ENCODE measurements at places on chromosomes 7 and 10.
A peak's percentile ranks its signal among the peaks of the same experiment; 100 is the strongest.

- no peaks in the 10 kb centered on the region for H3K36me3 ChIP-seq
- no peak overlapping the region for H3K27ac ChIP-seq
- H3K27me3 ChIP-seq, result no peaks in the 10 kb centered on the region
These were observed 22.3 kb downstream of the ZNF518A start for GRCh38 chr10:96152437-96152836.

DNA sequence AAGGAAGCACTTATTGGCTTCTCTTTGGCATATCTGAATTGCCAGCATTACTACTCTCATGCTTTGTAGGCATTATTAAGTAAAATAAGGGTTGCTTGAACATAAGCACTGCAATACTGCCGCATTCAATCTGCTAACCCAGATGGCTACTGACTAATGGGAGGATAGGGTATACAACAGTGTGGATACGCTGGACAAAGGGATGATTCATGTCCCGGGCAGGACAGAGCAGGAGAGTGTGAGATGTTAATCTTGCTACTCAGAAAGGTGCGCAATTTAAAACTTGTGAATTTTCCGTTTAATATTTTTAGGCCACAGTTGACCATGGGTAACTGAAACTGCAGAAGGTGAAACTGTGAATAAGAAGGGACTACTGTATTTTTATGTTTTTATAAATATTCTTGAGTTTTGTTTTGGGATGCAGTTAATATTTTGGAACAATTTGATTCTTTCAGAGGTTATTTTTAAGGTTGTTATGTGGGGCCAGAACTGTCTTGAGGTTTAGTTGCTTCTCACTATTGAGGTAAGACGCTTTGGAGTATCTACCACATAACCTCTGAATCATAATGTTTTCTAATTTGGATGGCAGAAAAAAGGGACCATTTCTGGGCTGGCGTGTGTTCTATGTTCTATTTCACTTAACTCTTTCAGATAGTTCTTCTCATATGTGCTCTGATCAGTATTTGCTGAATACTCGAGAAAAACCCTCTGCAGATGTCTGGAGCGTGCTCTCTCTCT lies 75.7 kb upstream of the SYPL1 start:
- no peak overlapping the region for H3K4me3 ChIP-seq
- no peaks in the 10 kb centered on the region for H3K4me1 ChIP-seq
- H3K27ac ChIP-seq, result no peak overlapping the region
- H3K27me3 ChIP-seq, result no peaks in the 10 kb centered on the region
- no peaks in the 10 kb centered on the region for H3K36me3 ChIP-seq

GRCh38 chr7:31336202-31337001 lies 4.1 kb downstream of the NEUROD6 start:
- no peaks in the 10 kb centered on the region for H3K4me1 ChIP-seq
- peaks cover 12% of the 10 kb centered on the region for H3K27me3 ChIP-seq
- no peak for DNase-seq
- no peaks in the 10 kb centered on the region for H3K36me3 ChIP-seq
- H3K27ac ChIP-seq, result no peak overlapping the region

DNA sequence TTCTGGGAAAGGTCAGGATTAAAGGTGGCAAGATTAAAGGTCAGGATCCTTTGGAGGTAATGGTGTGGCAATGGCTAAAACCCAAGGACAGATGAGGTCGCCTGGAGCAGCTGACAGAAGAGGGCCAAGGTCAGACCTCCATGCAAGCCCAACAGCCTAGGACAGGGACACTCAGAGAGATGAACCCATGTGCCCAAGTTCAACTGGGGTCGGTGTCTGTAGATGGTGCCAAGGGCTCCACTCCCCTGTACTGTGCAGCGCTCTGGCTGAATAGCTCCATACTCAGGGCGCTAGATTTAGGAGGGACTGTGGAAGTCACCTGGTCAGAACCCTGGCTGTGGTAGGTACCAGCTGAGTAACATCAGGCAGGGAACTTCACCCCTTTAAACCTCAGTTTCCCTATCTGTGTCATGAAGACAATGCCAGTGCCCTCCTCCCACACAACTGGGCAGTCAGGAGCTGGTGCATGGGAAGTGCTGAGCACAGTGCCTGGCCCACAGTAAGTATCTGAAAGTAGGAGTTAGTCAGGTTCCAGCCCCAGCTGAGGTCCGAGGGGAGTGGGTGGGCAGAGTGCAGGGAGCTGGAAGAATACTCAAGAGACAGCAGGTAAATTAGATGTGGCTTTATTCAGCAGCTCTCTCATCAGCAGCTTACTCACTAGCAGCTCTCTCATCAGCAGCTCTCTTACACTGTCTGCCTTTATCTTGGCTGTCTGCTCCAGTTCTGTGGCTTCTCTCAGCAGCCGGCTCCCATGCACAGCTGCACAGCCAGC lies 327.1 kb downstream of the GLRX3 start:
- H3K4me1 ChIP-seq, result no peaks in the 10 kb centered on the region
- H3K27me3 ChIP-seq, result no peaks in the 10 kb centered on the region
- no peaks in the 10 kb centered on the region for H3K36me3 ChIP-seq
- H3K4me3 ChIP-seq, result no peak overlapping the region
- H3K27ac ChIP-seq, result no peak overlapping the region
- DNase-seq, result no peak

- H3K4me3 ChIP-seq, result no peak overlapping the region
- H3K27me3 ChIP-seq, result no peaks in the 10 kb centered on the region
- peaks cover 7% of the 10 kb centered on the region for H3K4me1 ChIP-seq
- H3K27ac ChIP-seq, result peak overlapping the region; percentile 41
These were observed 44.4 kb downstream of the MCU start for GRCh38 chr10:72736176-72736827.

GRCh38 chr10:97683556-97684367 lies 3.3 kb downstream of the AVPI1 start:
- peak overlapping the region; percentile 91 for H3K27ac ChIP-seq
- peaks cover 9% of the 10 kb centered on the region for H3K4me1 ChIP-seq
- H3K4me3 ChIP-seq, result no peak overlapping the region
- H3K27me3 ChIP-seq, result no peaks in the 10 kb centered on the region

DNA sequence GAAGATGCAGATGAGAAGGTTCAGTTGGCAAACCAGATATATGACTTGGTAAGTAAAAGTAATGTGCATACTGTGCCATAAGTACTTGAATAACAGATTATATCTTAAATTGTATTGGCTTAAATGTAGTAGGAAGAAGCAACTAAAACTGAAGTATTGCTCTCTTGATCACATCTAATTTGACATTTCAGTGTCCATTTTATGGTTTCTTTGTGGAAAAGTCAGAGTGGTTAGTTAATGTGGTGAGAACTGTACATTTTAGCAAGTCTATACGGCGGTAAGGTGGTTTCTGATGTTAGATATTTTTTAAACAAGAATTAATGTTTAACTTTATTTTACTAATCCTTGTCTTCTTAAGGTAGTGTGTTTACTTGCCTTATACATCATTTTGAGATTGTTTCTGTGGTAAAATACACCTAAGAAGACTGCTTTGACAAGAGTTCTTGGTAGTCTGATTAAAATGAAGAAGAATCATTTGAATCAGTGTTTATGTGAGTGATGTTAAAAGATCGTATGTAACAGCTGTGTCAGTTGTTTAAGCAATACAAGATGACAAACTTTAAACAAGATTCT lies 5.1 kb downstream of the ING3 start:
- H3K4me1 ChIP-seq, result no peaks in the 10 kb centered on the region
- H3K27ac ChIP-seq, result no peak overlapping the region
- no peak for DNase-seq
- H3K4me3 ChIP-seq, result no peak overlapping the region
- no peaks in the 10 kb centered on the region for H3K27me3 ChIP-seq

- H3K4me1 ChIP-seq, result no peaks in the 10 kb centered on the region
- DNase-seq, result no peak
- H3K4me3 ChIP-seq, result no peak overlapping the region
These were observed 14.6 kb downstream of the ADRB1 start for GRCh38 chr10:114058297-114058696.

DNA sequence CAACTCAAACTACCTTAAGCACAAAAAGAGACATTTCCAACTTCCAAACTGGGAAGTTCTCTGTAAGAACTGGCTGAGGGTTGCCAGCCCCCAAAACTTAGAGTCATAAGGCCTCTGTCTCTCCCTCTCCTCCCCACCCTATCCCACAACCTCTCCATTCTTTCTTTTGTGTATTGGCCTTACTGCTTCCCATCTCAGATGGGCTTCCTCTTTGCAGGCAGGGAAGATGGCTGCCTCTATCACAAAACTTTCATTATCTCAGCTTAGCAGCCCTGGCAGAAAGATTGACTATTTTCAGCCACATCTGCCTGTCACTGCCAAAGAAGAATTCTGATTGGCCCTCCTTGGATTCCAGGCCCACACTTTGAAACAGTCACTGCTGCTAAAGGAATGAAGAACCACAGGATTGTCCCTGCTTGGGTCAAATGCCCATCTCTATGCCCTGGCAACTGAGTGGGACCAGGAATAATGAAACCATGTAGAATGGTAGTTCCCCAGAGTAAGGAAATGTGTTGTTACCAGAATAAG lies 58.0 kb upstream of the PRKAR2B start:
- no peaks in the 10 kb centered on the region for H3K27me3 ChIP-seq
- H3K4me3 ChIP-seq, result no peak overlapping the region
- H3K27ac ChIP-seq, result no peak overlapping the region
- no peaks in the 10 kb centered on the region for H3K36me3 ChIP-seq

GRCh38 chr10:92873029-92873428 lies 24.7 kb downstream of the EXOC6 start:
- DNase-seq, result no peak
- H3K4me1 ChIP-seq, result no peaks in the 10 kb centered on the region
- no peak overlapping the region for H3K27ac ChIP-seq
- H3K36me3 ChIP-seq, result no peaks in the 10 kb centered on the region
- no peak overlapping the region for H3K4me3 ChIP-seq
- no peaks in the 10 kb centered on the region for H3K27me3 ChIP-seq

GRCh38 chr7:105003872-105004510 lies 10.0 kb upstream of the KMT2E start:
- peaks cover 22% of the 10 kb centered on the region for H3K4me1 ChIP-seq
- no peaks in the 10 kb centered on the region for H3K36me3 ChIP-seq
- no peaks in the 10 kb centered on the region for H3K27me3 ChIP-seq
- H3K27ac ChIP-seq, result peak overlapping the region; percentile 87

GRCh38 chr10:115417585-115418265 lies 324.6 kb downstream of the ATRNL1 start:
- DNase-seq, result no peak
- no peak overlapping the region for H3K27ac ChIP-seq
- H3K4me3 ChIP-seq, result no peak overlapping the region
- H3K4me1 ChIP-seq, result no peaks in the 10 kb centered on the region

GRCh38 chr7:22144950-22145349 lies 199.3 kb upstream of the CDCA7L start:
- H3K27me3 ChIP-seq, result no peaks in the 10 kb centered on the region
- H3K4me3 ChIP-seq, result no peak overlapping the region
- no peak overlapping the region for H3K27ac ChIP-seq
- no peaks in the 10 kb centered on the region for H3K36me3 ChIP-seq
- no peaks in the 10 kb centered on the region for H3K4me1 ChIP-seq
- no peak for DNase-seq

DNA sequence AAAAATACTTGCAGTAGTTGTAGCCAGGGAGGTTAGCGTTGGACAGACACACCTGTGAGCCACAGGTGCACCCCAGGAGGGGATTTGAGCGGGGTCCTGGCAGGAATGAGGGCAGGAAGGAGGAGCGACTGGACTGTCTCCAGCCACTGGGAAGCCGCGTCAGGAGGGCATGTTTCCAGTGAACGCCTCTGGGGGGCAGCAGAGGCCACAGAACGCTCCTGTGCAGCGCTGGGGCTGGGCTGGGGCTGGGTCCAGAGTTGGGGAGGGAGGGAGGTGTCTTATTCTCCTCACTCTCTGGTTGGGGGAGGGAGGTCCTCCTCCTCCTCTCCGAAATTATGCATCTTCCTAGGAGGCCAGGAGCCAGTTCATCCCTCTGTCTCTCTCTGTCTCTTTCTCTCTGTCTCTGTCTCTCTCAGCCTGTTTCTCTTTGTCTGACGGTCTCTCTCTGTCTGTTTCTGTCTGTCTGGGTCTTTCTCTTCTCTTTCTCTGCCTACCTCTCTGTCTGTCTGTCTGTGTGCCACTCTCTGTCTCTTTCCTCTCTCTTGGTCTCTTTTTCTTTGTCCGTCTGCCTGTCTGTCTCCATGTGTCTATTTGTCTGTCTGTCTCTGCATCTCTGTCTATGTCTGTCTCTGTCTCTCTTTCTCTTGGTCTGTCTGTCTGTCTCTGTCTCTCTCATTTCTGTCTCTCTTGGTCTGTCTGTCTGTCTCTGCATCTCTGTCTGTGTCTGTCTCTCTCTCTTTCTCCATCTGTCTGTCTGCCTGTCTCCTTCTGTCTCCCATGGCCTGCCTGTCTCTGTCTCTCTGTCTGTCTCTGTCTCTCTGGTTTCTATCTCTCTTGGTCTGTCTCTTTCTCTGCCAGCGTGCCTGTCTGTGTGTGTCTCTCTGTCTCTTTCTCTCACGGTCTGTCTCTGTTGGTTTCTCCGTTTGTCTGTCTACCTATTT lies 9.9 kb upstream of the PSMG3 start:
- no peak overlapping the region for H3K27ac ChIP-seq
- peak; percentile 78 for DNase-seq
- no peak overlapping the region for H3K4me3 ChIP-seq
- H3K36me3 ChIP-seq, result no peaks in the 10 kb centered on the region

GRCh38 chr7:156206174-156206573 lies 393.9 kb upstream of the SHH start:
- no peak overlapping the region for H3K27ac ChIP-seq
- no peaks in the 10 kb centered on the region for H3K4me1 ChIP-seq
- no peak for DNase-seq

DNA sequence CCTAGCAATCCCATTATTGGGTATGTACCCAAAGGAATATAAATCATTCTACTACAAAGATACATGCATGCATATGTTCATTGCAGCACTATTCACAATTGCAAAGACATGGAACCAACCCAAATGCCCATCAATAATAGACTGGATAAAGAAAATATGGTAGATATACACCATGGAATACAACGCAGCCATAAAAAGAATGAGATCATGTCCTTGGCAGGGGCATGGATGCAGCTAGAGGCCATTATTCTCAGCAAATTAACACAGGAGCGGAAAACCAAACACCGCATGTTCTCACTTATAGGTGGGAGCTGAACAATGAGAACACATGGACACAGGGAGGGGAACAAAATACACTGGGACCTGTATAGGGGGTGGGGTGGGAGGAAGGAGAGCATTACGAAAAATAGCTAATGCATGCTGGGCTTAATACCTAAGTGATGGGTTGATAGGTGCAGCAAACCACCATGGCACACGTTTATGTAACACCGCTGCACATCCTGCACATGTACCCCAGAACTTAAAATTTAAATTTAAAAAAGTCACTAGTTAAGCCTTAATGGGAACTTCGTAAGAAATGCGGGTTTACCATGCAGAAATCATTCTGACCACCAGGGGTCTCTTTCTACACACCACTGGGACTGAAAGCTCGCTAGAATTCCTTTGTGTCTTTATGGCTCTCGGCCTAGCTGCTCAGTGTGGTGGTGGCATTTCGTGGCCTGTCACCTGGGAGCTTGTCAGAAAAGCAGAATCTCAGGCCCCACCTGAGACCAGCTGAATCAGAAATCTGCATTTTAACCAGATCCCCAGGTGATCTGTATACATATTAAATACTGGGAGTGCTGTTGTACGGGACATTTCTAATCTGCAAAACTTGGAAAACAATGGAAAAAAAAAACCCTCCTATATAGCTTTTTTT lies 9.5 kb downstream of the ANKRD1 start:
- no peaks in the 10 kb centered on the region for H3K27me3 ChIP-seq
